CD4-positive, alpha-beta T cell treated with Interleukin-6 at 100 ng/mL for 8 hours (primary cell): ENCODE measurements at places on chromosomes 1 and 21.

GRCh38 chr1:109759513-109760334 lies 4.0 kb downstream of the EPS8L3 start:
- DNase-seq, result no peak

- no peak for DNase-seq
These were observed 174.8 kb downstream of the TNFSF18 start for GRCh38 chr1:172875892-172876291.

DNA sequence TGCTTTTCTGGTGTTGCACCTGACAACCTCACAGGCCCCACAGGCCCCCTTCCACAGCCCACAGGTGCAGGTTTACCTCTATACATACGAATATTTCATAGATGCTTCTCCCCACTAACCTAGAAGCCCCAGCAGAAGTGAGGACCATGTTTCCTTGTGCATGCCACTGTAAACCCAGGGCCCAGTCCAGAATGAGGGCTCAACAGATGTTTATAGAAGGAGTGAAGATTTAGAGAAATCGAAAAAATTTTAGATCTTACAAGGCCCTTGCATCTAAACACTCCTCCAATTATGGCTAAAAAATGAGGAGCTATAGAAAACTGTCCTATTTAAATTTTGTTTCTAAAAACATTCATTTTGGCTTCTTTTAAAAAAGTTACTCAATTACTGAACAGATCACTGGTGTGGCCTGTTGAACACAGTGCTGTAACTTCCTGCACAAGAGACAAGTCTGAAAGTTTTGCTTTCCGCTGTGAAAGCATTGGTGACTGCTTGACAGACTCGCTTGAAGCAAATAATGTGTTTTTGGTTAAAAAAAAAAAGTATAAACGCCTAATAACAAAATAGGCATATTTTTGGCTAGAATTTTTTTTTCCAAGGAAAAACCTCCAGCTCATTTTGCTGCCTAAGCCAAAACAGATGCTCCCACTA lies 1.2 kb downstream of the ABCB10 start:
- peak; percentile 31 for DNase-seq

DNA sequence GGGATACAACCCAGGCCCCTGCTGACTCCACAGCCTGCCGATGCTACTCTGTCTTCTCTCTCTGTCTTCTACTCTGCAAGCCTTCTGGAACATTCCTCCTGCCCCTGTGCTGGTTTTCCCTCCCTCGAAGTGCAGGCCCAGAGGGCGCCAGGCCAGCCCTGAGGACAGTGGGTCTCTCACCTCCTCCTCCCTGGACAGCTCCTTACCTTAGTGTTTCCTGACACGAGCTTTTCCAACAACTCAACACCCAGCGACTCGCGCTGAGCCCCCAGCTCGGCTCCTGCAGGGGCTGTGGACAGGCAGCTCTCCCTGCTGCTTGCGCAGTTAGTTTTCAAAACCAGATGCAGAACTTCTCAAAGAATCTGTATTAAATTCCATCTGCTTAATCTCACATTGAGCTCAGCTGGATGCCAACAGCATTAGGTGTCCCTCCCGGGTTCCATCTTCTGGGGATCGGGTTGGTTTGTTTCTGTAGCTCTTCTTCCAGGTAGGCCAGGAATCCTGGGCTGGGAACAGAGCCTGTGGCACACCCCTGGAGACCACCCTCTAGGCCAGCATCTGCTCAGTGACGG lies 54.2 kb downstream of the PTPRU start:
- DNase-seq, result no peak

DNA sequence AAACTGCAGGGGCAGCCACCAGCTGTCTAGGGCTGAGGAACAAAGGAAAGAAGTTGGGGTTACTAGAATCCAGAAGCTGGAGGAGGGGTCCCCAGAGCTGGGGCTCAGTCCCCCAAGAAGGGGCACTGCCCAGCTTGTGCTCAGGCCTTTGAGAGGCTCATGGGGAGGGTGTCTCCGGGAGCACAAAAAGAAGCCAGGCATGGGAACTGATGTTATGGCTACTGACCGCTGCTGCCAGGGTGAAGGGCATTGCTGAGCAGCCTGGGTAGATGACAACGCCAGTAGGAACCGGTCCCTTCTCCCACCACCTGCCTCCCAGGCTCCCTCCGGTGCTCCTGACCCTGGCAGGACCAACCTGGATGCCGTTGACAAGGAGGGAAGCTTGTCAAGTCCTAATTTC lies 762.5 kb upstream of the TPTE start:
- no peak for DNase-seq

DNA sequence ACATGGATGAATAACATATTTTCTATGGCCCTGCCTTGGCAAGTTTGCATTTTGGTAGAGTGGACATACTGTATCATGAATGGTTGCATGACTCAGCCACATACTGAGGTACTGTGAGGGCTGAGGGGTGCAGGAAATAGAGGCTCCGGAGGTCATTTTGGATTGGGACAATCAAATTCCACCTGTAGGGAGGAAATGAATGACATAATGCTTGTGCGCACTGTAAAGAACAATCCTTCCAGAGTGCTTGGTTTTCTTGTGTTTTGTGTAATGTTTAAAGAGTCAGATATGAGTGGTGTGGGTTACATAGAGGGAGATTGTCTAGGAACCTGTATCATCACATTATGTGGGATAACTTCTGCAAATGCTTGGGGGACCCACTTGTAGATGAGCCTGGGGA lies 329.9 kb upstream of the PROX1 start:
- DNase-seq, result no peak

GRCh38 chr1:23211955-23212354 lies 5.3 kb downstream of the HTR1D start:
- DNase-seq, result no peak

GRCh38 chr1:54409156-54410142 lies 3.3 kb upstream of the SSBP3 start:
- peak; percentile 43 for DNase-seq

DNA sequence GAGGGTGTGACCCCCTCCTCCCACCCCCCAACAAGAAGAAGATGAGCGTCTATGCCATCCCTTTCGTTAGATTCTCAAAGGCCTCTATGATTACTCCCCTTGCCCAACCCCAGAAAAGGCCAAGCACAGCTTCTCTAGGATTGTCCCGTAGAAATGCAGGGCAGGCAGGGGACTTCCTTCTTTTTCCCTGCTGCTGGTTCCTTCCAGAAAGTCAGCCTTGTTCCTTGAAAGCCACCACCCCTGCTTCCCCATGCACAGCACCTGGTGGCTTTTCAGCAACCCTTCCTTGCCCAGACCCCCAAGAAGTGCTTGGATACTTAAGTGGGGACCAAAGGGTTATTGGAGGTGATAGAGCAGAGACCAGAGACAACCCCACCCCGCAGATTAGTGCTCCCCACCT lies 75.1 kb downstream of the ARHGEF10L start:
- DNase-seq, result no peak

DNA sequence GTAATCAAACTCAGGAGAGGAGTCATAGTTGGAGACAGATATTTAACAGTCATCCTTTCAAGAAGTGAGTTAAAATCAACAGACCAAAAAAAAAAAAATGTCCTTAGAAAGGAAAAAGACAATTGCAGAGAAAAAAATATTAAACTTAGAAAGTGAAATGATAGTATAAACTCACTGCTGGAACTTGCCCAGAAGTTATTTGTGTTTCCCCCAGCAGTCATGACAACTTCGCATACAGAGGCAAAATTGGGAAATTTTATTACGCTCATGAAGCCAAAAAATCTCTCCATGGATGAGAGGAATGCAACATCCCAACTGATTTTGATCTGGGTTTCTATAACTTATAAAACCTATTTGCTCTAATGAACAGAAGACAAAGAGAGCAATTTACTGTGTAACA lies 198.2 kb downstream of the LRRC7 start:
- no peak for DNase-seq

DNA sequence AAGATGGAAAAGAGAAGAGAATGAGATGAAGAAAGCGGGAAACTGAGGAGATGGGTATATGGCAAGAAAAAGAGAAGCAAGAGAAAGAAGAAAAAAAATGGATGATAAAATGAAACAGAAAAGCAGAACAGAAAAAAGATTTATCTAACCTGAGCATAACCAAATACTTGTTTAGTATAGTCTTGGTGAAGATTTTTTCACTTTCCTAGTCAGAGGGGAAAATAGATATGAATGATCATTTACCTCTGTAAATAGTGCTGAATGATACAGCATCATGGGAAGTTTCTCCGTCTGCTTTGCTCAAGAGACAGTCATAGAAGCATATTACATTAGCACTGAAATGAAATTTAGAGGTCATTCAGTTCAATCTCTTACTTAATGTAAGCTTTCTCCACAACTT lies 36.1 kb upstream of the PLPPR4 start:
- no peak for DNase-seq

- DNase-seq, result no peak
These were observed 104.3 kb downstream of the GPATCH2 start for GRCh38 chr1:217526636-217527035.

DNA sequence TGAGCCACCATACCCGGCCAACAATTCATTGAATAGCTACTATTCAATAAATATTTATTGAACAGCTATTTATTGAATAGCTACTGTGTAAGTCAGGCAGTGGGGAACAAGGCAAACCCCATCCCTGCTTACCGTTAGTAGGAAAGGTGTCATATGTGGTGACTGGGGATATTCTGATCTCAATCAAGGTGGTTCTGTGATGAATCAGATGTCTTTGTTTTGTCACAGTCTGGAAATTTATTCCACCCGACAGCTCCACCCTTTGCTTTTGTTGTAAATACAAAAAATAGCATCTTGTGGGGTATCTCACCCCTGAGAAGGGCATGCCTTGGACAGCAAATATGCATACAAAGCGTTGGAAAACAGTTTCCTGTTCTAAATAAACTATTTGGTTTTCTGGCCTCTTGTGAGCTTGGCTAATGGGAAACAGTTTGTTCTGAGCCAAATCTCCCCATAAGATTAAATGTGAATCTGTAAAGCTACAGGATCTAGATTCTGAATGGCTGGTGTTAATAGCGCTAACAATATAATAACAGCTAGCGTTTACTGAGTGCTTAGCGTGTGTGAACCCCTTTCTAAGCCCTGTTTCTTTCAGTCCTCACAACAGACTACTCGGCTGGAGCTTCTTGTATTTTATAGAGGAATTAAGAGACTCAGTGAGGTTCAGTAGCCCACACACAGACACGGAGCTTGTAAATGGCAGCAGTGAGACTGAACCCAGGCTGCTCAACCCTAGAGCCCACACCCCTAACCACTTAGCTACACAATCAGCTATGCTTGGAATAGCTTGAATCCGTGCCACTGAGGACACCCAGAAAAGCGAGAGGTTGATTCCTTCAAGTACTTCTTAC lies 5.5 kb downstream of the PDPN start:
- DNase-seq, result no peak

- no peak for DNase-seq
These were observed 61.6 kb downstream of the PTPRC start for GRCh38 chr1:198700396-198700795.

DNA sequence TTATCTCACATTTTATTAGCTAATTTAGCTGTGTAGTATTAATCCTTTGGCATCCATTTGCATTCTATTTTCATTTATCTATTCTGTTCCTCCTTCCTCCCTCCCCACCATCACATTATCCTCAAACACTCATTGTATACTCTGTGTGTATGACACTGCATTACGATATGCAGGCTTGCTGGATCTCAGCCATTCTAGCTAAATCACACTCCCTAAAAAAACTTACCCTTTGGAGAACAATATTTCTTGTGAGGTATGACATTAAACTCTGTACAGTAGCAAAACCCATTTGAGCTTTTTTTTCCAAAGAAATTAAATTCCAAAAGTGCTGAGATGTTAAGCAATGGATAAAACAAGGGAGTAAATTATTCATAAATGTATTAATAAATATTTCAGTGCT lies 11.4 kb upstream of the RAB3GAP2 start:
- DNase-seq, result no peak

DNA sequence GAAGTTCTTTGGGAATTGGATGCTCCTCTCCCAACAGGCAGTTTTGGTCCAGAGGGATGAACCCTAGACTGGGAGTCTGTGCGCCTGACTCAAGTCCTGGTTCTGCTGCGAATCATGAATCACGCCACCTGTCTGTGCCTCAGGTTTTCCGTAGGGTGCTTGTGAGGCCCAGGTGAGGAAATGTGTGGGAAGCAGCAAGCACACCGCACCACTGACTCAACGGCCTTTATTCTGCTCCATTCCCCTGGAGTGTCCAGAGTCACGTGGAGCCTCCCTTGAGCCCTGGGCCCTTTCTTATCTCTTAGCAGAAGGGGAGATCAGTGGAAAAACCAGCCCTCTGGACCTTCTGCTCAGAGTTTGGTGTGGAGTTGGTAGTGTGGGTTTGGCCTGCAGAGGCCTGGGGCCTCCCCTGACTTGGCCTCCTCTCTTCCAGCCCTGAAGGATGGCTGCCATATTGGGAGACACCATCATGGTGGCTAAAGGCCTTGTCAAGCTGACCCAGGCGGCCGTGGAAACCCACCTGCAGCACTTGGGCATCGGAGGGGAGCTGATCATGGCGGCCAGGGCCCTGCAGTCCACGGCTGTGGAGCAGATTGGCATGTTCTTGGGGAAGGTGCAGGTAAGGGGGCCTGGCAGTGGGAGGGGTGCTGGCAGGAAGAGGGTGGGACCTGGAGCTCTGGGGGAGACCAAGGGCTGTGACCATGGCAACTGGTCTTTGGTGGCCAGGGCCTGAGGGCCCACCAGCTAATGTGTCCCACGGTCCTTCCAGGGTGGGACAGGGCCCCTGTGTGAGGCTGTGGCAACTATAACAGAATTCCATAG lies 21.1 kb downstream of the COQ8A start:
- no peak for DNase-seq

DNA sequence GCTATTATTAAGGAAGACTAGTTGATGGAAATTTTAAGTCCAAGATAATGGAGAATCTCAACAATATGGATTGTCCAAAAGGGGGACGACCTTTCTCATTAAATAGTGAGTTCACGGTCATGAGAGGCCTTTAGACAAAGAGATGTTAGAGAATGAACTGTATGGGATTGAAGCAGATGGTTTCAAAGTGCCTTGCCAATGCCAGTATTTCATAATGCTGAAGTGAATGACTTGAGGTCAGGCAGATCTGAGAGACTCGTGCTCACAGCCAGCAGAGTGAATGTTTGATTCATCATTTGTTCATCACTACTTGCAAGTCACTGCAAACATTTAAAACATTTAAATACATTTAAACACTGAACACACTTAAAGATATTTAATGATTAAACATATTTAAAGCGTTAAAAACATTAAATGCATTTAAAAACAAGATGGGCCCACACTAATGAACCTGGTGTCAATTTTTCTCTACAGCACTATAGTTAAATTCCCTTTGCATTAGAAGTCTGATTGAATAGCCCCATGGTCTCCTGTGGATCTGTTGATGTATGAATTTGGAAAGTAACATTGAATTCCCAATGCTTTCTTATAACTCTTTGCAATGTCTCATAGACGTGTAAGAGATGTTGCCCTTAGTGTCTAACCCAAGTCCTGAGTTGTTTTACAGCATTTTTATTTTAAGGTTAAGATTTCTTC lies 80.7 kb downstream of the TGFB2 start:
- DNase-seq, result no peak

- no peak for DNase-seq
These were observed 83.9 kb upstream of the ARTN start for GRCh38 chr1:43849670-43850069.

DNA sequence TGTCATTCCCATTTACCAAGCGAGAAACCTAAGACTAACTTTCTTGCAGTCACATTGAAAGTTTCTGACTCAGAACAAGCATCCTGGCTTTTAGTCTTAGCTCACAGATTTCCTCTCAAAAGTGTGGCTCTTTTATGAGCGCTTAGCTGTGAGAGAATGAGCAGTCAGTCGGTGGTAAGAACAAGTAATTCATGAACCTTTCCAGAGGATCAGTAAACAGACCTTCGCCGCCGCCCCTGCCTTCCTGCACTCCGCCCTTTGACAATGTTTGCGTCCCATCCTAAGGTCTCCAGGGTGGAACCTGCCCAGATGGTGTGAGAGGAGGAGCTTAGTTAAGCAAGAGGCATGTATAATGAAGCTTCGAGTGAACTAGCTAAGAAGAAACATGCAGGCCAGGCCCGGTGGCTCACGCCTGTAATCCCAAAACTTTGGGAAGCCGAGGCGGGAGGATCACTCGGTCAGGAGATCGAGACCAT lies 142.4 kb downstream of the GLUL start:
- DNase-seq, result no peak
